Cardiac fibroblast (primary cell): ENCODE measurements at places on chromosomes 2 and 18.

GRCh38 chr2:236776695-236777251 is 207.1 kb downstream of the ACKR3 start:
- peak; percentile 77 for DNase-seq

GRCh38 chr2:65652066-65652465 is 219.7 kb upstream of the SPRED2 start:
- no peak for DNase-seq

GRCh38 chr2:69618362-69618761 is 25.2 kb downstream of the AAK1 start:
- DNase-seq: no peak

GRCh38 chr18:58525928-58526424 is 102.9 kb downstream of the ALPK2 start:
- DNase-seq: no peak

DNA sequence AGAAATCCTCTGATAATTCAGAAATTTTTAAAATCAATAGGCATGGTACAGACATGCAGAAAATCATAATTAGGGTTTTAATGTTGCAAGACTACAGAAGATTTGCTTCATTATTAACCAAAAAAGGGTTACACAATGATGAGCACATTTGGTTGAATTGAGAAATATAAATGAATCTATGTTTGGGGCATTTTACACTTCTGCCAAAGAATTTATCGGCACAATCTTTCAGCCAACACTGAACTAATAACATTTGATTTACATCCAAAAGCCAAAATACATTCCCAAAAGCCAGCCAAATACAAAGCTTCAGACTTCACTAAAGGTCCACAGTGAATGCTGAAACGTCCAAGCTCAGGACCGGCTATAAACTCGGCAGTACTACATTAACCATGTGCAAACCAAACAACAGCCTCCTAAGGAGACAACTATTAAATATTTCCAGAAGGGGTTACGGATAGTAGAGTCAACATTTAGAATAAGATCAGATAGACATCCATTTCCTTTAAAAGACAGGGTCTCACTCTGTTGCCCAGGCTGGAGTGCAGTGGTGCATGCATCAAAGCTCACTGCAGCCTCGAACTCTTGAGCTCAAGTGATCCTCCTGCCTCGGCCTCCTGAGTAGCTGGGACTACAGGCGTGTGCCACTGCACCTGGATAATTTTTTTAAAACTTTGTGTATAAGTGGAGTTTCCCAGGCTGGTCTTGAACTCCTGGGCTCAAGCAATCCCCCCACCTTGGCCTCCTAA is 29.4 kb downstream of the SPRED2 start:
- peak; percentile 65 for DNase-seq

DNA sequence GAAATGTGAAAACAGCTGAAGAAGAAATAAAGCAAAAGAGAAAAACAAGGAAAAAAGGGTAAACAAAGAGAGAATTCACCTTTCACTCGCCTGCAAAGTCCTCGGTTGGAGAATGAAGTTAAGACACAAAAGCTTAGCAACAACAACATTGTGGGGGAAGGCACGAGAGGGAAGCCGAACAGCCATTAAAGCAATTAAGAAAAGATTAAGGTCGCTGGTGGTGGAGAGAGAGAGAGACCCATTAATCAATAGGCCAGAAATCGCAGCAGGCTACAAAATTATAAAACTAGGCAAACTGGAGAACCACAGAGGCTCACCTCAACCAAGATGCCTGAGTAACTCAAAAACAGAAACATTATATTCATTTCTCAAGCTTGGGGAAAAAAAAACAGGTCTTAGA is 120.0 kb upstream of the SIX3 start:
- no peak for DNase-seq
